Left lobe of liver (tissue), 2 donors: ENCODE measurements at places on chromosomes 2 and 18.
A peak's percentile ranks its signal among the peaks of the same experiment; 100 is the strongest.

- DNase-seq, result no peak
These were observed 828.7 kb downstream of the SUCLG1 start for GRCh38 chr2:83630351-83630750.

DNA sequence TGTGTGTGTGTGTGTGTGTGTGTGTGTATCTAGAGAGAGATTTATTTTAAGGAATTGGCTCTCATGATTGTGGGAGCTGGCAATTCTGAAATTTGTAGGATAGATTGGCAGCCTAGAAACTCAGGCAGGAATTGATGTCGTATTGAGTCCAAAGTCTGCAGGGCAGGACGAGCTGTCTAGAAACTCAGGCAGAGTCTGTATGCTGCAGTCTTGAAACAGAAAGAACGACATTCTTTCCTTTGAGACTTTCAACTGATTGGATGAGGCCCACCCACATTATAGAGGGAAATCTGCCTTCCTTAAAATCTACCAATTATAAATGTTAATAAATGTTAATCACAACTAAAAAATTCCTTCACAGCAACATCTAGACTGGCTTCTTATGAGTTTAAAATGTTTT lies 436.6 kb upstream of the FANCL start:
- DNase-seq, result no peak

- DNase-seq, result peak; percentile 87
These were observed 4.2 kb downstream of the UGT1A1 start for GRCh38 chr2:233764264-233764663.

DNA sequence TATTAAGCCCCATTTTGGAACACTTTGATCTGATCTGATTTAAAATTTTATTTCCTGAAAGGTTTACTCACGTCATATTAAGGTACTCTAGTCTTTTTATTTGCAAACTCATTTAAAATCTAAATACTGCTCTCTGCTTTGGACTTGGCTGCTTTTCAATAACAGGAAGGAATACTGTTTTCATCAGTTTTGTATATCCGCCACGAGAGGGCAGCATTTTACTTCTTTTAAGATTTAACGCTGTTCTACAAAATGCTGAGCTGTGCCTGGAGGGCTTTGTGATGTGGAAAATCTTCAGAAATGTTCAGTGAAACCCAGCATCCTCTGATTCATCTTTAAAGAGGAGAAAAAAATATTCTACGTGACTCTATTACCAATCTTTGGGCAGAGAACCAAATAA lies 37.5 kb upstream of the SLC38A11 start:
- no peak for DNase-seq

GRCh38 chr2:184558713-184559464 lies 39.4 kb upstream of the ZNF804A start:
- no peak for DNase-seq

GRCh38 chr2:43040084-43040854 lies 186.1 kb downstream of the ZFP36L2 start:
- DNase-seq, result no peak
